Activated naive CD4-positive, alpha-beta T cell (primary cell): ENCODE measurements at places on chromosomes 5 and 9.

DNA sequence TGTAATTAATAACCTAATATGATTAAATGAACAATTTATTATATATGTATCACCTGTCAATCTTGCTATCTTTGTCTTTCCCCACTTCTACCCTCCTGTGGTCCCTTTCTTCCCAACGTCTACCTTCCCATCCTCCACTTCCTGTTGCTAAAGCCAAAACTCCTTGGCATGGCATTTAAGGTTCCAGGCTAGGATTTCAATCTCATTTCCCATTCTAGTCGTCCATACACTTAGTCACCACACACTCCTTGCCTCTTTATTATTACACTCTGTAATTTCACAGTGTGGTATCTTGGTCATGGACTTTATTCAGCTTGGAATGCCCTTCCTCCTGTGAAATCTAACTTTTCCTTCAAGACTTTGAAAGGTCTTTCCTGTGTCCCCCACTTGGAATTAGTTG, 115.3 kb downstream of the SEMA6A start:
- no peak for DNase-seq

GRCh38 chr9:32545884-32546283, 6.2 kb upstream of the SMIM27 start:
- no peak for DNase-seq

DNA sequence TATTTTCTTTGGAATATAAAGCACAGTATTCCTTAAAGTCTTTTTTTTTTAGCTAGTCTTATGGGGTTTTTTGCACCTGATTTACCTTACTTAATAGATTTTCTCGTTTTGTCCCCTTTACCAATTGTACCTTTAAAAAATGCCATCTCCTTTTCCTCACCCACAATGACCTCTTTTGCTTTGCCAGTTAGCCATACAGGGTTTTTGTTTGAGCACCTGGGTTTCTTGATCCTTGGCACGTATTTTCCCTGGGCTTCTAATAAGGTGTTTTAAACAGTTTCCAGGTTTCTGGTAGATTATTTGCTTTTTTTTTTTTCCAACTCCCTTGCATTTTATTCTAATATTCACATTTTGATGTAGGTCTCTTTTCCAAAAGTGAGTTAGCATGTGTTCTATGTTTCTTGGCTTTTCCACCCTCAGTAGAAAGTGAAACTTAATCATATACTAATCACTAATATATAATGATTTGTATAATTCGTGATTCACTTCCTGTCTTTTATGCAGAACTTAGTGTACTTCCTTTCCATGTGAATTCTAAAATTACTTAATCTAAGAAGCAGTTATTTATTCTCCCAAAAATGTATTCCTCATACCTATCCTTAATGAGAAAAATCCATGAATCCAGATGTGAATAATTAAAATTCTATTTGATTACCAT, 673.9 kb upstream of the RGMB start:
- no peak for DNase-seq

DNA sequence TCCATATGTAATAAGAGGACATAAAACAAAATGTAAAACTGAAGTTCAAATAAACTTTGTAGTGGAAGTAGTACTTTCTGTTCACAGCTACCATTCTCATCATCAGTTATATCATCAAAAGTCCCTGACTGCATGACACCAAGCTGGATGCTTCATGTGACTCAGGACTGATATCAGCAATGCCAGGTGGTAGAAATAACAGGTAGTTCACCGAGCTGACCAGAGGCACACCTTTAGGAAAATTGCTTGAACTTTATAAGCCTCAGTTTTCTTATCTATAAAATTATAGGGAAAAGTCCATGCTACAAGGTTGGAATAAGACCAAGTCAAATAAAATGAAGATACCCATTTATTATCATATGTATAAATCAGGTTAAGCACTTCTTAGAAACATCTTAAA, 124.9 kb upstream of the PTGER4 start:
- no peak for DNase-seq

DNA sequence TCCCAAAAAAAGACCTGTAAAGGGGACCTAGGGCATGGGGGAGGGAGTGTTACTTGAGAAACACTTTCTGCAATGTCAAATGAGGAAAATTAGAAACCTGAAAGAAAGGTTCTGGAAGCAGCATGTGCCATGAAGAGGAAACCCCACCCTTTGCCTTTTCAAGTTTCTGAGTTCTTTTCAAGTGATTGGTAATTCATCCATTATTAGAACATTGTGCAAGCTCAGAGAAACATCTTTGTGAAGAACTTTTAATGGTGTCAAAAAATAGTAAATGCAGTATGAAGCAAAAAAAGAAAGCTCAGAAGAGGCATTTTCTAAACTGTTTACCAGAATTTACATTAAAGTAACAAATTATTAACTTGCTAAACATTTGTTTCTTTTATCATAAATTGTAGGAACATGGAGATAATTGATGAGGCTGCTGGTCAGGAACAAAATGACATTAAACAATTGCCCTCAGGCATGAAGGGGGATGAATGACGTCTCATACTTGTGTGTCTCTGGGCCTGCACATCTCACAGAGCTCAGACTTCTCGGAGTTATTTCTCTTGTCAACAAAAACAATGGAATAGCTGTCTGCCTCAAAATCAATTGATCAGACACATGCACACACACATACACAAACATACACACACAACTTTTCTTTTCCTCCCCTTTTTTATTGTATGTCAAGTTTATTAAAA, 1946.0 kb upstream of the CDH6 start:
- no peak for DNase-seq

DNA sequence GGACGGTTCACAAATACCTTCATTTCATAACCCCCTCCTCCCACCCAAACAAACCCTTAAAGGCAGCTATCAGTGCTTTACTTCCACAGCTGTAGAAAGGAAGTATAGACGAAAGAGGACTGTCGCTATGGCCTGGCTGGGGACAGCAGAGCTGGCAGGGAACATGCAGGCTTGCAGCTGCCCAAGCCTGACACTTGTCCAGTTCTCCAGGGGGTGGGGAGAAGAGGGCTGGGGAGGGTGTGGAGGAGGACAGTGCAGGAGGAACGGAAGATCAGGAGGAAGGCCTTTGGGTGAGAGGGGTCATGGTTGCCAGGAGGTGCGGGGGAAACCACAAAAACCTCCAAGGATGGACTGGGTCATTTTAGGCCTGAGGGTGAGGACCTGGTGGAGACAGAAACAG, 25.9 kb downstream of the ARPC5L start:
- no peak for DNase-seq

- no peak for DNase-seq
These were observed 14.4 kb downstream of the CCNI2 start for GRCh38 chr5:132761321-132762240.

- no peak for DNase-seq
These were observed 143.9 kb upstream of the FBN2 start for GRCh38 chr5:128681764-128682592.

GRCh38 chr5:181221792-181222629, 1.1 kb upstream of the TRIM41 start:
- no peak for DNase-seq

- no peak for DNase-seq
These were observed 128.4 kb downstream of the SNX18 start for GRCh38 chr5:54645882-54646355.

GRCh38 chr5:9722601-9723180, 92.5 kb upstream of the TAS2R1 start:
- no peak for DNase-seq

GRCh38 chr5:180018347-180019060, 53.1 kb downstream of the RNF130 start:
- no peak for DNase-seq

DNA sequence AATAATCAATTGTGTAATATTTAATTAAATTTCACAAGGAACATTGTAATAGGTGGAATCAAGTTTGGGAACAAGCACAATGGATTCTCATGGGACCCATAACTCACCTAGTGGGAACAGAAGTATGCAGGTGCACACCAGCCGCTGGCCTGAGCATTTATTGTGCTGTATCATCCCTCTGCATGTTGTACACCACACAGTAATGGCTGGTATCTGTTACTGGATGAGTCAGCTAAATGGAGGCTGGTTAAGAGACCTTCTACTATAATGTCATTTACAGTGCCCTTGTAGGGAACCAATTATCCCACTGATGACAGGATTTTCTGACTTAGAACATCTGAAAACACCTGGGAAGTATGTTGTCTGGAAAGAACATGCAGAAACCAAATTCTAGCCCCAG, 3.2 kb upstream of the MAP3K1 start:
- no peak for DNase-seq

DNA sequence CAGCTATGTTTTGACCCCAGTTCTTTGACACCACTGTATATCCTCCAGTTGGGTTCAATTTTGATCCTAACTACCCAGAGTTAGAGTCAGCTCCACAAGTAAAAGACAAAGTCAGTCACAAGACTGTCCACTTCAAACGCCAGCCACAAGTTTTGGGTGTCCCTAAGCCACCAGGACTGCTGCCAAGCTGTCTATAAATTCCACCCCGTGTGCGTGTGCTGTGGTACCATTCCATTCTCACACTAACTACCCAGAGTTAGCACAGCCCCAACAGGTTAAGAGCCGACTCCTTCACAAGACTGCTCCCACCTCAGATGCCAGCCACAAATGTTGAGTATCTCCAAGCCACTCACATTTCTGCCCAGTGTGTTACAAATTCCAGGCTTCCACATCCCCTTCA, 56.7 kb downstream of the APC start:
- DNase-seq: no peak

DNA sequence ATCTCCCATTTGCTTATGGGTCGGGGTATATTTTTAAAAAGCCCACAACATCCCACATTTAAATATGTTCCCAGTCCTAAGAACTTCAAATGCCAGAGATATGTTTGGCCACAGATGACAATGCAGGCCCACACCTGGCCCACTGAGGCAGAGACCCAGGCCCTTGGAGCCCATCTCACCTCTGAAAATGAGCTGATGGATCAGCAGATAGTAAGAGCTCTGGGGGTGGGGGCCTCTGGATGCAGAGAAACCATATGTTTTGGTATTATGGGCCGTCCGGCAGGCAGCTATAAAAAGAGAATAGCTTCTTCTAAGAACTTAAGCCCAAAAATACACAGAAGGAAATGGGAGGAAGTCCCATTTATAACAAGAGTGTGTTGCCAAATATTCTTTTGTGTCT, 256.0 kb downstream of the GRIA1 start:
- no peak for DNase-seq

- DNase-seq: peak; percentile 29
These were observed 41.8 kb upstream of the KDM4C start for GRCh38 chr9:6715755-6716643.

DNA sequence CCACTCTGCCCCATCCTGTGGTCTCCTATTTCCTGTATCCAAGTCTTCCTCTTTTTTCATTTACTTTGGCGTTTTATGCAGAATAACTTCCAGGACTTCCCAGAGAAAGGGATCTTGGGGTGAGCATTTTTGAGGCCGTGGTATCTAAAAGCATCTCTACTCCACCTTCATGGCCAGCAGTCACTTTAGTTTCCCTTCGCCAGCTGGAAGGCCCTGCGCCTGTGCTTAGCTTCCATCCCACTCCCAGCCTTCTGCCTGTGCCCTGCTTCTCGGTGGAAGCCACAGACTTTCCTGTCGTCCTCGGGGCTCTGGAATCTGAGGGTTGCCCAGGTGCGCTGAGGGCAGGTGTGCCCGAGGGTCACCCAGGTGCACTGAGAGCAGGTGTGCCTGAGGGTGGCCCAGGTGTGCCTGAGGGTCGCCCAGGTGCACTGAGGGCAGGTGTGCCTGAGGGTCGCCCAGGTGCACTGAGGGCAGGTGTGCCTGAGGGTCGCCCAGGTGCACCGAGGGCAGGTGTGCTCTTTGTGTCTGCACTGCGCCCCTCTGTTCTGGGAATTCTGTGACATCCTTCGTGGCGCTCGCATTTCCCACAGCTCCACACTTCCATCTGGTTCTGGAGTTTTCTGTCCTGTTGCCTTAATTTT, 32.4 kb upstream of the LRRC14B start:
- DNase-seq: no peak

GRCh38 chr9:117777823-117778222, 73.6 kb downstream of the TLR4 start:
- no peak for DNase-seq

GRCh38 chr9:70607926-70608325, 193.5 kb upstream of the KLF9 start:
- no peak for DNase-seq

GRCh38 chr5:127013407-127013806, 17.0 kb downstream of the MARCHF3 start:
- no peak for DNase-seq

GRCh38 chr5:1785984-1786383, 13.7 kb downstream of the MRPL36 start:
- DNase-seq: no peak

- DNase-seq: no peak
These were observed 384.7 kb downstream of the BNC2 start for GRCh38 chr9:16485575-16486321.

DNA sequence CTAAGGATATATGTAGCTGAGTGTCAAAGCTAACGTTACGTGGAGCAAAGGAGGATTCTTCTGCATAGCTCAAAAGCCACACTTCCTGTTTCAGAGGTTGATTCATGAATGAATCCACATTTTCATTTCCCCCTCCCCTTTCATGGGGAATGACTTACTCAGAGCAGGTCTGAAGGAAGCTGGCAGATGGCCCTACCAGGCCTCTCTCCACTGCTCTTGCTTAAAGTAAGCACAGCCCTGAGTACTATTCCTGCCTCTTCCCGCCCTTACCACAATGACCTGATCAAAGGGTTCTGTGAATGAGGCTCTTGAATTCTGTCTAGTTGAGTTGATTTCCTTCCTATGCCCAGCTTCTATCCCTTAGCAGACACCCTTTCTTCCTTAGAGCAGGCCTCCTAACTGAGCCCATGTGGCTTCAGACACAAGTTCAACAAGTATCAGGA, 6.3 kb downstream of the IGIP start:
- DNase-seq: no peak

GRCh38 chr9:135083241-135083810, 4.1 kb upstream of the OLFM1 start:
- DNase-seq: no peak

GRCh38 chr9:134505032-134505431, 136.6 kb upstream of the COL5A1 start:
- DNase-seq: no peak

- DNase-seq: no peak
These were observed 329.1 kb upstream of the SLC24A2 start for GRCh38 chr9:20117986-20118385.

- no peak for DNase-seq
These were observed 21.2 kb upstream of the IL17B start for GRCh38 chr5:149400304-149400703.

GRCh38 chr9:14479163-14479560, 165.2 kb upstream of the NFIB start:
- DNase-seq: no peak

GRCh38 chr5:135344349-135344748, 54.7 kb downstream of the MACROH2A1 start:
- no peak for DNase-seq

DNA sequence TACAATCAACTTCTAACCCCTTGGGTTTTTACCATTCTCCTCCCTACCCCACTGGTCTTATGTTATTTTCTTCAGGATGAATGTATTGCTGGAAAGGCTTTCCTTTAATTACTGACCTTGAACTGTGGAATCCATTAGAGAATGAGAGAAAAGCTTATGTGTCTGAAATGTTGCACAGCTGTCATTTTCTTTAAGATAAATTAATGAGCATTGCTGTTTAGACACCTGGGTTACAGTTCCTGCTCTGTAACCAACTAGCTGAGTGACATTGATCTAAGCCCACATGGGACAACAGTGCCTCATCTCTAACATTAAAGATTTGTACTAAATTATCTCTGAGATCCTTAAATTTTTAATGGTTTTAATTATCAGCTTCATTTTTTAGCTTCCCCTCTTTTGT, 507.0 kb downstream of the TAF11L14 start:
- DNase-seq: no peak

GRCh38 chr5:430214-430925, 12.6 kb upstream of the EXOC3 start:
- DNase-seq: no peak

- no peak for DNase-seq
These were observed 14.0 kb downstream of the ACTBL2 start for GRCh38 chr5:57468481-57469163.
